ENCODE measurements at places on chromosomes 1 and 21.
A peak's percentile ranks its signal among the peaks of the same experiment; 100 is the strongest.

GRCh38 chr21:30083225-30083945 lies 83.2 kb downstream of the CLDN17 start:
- DNase-seq: no peak

GRCh38 chr21:16125274-16125673 lies 395.5 kb downstream of the USP25 start:
- DNase-seq: no peak

- no peak for DNase-seq
These were observed 690 bp upstream of the RNF19B start for GRCh38 chr1:32965251-32965747.

GRCh38 chr1:10823000-10823401 lies 26.6 kb upstream of the CASZ1 start:
- DNase-seq: no peak

GRCh38 chr21:34974162-34974981 lies 74.7 kb downstream of the RUNX1 start:
- DNase-seq: no peak

GRCh38 chr21:43355925-43356289 lies 71.0 kb downstream of the SIK1 start:
- DNase-seq: no peak

DNA sequence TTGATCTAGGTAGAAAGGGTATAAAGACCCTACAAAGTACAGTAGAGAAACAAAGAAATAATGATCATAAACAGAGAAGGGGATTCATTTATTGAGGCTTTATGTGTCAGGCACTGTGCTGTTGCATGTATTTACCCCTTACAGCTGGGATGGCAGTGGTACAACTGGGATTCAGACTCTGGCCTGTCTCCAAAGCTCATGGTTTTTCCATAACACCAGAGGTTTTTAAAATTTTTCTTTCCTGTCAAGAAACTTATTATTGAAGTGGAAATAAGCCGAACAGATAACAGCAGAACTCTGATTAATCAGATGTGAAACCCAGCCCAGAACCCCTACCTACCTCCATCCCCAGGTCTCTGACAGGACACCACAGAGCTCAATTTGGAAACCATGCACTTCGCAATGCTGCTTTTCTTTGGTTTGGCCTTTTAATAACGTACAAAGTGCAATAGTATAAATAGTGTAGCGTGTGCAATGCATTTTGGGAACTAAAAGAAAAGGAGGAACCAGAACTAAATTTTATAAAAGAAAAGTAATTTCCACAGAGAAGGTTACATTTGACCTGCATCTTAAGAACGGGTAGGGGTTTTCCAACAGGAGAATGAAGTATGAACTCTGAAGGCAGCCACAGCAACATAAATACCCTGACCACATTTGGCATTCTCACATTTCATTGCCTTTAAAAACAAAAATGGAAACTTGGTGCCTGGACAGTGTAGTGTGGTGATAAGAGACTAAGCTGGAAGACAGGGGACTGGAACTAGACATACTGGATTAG lies 92.0 kb upstream of the S1PR1 start:
- DNase-seq: no peak

DNA sequence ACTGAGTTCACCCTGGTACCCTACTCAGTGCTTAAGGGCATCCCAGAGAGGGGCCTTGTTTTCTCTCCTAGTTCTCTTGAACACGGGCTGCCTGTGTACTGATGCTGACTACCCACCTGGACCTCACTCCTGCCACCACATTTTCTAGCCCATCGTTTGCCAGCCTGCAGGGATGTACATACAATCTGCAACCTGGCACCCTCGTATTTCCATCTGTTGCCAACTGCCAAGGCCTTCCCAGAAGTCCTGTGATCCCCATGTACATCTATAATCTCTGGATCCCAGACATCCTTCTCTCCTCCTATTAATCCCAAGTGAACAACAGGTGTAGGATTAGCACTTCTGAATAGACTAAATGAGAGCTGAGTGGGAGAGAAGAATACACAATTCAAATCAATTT lies 212.0 kb downstream of the SLC45A1 start:
- DNase-seq: no peak

DNA sequence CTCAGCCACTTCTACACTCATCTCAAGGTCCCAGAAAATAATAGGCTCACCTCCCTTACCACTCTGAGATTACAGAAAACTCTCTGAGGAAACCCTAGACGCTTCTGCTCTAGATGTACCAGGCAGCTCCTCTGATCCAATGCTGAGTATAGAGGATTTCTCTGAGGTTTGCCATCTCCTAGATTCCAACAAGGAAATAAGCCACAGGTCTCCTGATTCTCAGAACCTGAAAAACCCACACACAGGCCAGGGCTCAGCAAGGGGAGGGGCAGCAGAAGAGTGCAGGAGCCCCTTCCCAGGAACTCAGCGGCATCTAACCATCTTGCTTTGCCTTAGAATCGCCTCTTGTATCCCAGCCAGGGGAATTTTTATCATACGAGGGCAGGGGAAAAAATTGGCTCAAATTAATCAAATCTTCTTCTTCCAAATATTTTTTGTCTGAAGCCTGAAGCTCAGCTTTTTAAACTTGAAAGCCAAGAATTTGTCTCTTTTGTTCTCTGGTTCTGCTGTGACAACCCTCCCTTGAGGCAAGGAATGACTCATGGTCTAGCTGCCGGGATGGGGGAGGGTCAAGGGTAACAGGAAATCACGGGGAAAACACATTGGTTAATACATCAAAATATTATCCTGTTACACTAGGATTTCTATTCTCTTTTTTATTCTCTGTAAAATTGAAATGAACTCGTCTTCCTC lies 30.8 kb downstream of the GORAB start:
- no peak for DNase-seq

DNA sequence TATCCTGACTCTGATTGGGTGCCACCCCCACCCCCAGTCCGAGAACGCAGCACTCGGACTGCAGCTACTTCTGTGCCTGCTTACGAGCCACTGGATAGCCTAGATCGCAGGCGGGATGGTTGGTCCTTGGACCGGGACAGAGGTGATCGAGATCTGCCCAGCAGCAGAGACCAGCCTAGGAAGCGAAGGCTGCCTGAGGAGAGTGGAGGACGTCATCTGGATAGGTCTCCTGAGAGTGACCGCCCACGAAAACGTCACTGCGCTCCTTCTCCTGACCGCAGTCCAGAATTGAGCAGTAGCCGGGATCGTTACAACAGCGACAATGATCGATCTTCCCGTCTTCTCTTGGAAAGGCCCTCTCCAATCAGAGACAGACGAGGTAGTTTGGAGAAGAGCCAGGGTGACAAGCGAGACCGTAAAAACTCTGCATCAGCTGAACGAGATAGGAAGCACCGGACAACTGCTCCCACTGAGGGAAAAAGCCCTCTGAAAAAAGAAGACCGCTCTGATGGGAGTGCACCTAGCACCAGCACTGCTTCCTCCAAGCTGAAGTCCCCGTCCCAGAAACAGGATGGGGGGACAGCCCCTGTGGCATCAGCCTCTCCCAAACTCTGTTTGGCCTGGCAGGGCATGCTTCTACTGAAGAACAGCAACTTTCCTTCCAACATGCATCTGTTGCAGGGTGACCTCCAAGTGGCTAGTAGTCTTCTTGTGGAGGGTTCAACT lies 2.1 kb downstream of the RBM15 start:
- DNase-seq: no peak

- no peak for DNase-seq
These were observed 228.5 kb upstream of the JUN start for GRCh38 chr1:59012378-59012777.

GRCh38 chr1:8342325-8342724 lies 24.4 kb downstream of the SLC45A1 start:
- DNase-seq: no peak

GRCh38 chr1:225460737-225461532 lies 33.1 kb upstream of the LBR start:
- no peak for DNase-seq

DNA sequence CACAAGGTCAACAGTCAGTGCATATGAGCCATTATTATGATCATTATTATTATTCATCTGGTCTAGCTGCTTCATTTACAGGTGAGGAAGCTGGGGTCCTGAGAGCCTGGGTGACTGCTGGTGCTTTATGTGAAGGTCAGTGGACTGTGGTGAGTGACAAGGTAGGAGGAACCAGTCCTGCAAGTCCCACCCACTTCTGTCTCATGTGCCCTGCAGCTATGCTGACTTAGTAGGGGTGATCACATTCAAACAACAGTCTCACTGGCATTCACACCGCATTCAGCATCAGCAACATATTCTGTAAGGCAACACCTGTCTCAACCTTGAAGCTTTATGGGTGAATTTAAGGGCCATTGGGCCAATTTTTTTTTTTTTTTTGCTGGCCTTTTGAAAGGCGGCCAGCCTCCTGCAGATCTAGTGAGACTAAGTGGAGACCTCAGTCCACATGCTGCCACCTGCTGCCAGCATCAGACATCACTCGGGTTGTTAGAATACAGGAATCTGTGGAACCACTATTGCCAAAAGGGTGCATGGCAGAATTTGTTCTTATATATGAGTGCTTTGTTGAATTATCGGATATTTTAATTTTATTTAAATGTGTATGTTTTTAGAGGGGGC lies 59.9 kb upstream of the CACNA1E start:
- peak; percentile 6 for DNase-seq

DNA sequence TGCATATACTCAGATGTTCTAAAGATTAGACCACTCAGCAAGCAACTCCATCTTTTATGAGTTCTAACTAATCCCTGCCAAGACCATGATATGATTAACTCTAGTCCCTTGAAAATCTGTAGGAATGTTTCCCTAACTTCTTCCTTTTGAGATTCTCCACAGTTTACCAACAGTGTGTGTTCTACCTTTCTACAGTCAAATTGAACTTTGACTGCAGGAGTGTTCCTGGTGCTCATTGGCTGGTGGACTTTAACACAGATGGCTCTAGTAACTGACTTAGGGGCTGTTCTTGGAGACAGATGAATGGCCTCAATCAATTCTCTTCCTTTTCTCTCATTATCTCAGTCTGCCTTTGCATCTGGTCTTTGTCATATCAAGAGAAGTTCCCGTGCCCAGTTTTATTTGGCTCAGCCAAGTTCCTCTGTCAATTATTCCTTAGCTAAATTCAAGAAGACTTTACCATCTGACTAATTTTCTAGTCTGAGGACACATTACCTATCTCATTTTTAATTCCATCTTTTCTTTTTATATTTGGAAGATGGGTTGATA lies 643.9 kb upstream of the CAMK1G start:
- no peak for DNase-seq

- DNase-seq: no peak
These were observed 254.8 kb downstream of the LTN1 start for GRCh38 chr21:28737674-28738419.

GRCh38 chr1:208433971-208434370 lies 189.8 kb upstream of the PLXNA2 start:
- DNase-seq: no peak

DNA sequence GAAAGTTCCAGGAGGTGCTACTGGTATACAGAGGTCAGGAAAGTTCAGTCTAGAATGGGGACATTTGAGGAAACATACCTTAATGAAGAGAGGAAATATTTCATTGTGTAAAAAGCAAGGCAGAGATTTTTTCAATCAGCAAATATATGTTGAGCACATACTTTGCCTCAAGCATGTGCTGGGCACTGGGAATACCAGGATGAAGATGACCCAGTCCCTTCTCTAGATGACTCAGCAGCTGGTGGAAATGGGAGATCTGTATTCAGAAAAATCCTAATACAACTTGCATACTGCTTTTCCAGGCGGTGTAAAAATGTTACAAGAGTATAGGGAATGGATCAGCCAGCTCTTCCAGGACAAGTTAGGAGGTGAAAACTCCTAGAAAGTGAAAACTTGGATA lies 229.3 kb downstream of the FGGY start:
- no peak for DNase-seq

DNA sequence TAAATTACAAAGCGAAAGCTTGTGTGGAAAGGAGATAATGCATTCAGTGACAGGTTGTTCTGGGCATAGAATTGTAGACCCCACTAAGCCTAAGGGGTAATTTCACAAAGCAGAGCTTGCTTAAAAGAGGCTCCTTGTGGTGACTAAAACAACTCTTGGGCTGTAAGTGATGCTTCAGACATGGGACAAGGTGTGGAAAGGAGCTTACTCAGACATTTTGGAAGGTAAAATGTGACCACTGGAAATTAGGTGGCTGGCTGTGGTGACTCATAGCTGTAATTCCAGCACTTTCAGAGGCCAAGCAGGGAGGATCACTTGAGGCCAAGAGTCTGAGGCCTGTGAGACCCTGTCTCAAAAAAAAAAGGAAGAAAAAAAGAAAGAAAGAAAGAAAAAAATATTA lies 51.1 kb upstream of the LRRC8C start:
- no peak for DNase-seq

GRCh38 chr1:233168384-233168783 lies 127.1 kb downstream of the PCNX2 start:
- no peak for DNase-seq

DNA sequence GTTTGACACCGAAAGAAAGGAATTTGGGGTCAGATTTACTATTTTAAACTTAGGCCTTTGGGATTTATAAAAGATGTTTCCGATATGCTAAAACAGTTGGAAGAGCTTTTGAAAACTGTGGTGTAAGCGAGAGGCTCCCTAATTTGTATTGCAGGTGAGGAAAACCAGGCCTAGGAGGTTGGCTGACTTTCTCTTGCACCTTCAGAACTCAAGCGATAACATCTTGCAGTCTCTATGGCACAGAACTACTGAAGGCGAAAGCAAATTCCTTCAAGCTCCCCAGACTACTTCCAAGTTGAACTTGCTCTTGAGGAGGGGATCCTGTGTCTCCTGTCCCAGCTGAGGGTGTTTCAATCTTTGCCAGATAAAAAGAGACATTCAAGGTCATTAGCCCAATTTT lies 685.7 kb downstream of the ADGRL2 start:
- no peak for DNase-seq

DNA sequence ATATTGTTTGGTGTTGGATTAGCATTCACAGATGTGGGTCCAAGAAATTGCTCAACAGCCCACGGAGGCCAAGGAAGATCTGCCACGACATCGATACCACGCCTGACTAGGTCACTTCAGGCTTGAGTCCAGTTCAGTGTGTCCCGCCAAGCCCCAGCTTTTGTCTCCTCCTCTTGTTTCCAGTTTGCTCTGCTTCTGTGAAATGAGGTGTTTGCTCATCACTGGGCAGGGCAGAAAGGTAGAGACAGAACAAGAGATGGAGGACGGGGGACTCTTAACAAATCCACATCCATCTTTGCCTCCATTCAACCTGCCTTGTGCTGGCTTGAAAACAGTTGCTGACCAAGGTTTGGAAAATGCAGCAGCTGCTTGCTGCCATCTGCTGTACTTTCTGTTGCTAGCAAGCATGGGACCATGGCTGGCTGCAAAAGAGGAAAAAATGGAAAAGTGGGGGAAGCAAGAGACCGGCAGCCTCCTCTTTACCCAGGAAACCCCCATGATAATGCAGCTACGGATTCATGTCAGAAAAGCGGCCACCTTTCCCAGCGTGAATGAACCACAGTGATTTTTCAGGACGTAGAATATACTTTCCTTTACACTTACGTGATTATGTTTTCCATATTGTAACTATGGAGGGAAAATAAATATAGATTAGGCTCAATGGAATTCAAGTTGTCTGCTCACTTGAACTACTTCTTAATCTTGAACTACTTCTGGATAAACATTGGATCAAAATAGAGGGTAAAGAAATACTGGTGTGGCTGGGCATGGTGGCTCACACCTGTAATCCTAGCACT lies 80.2 kb upstream of the GREM2 start:
- peak; percentile 18 for DNase-seq

GRCh38 chr1:230643908-230644307 lies 1.6 kb downstream of the COG2 start:
- DNase-seq: no peak

Measured in substantia nigra (tissue), 51 donors.